Stimulated activated CD8-positive, alpha-beta memory T cell treated with anti-CD3 and anti-CD28 coated beads, Interleukin-15, amount 100 ng/mL, for 48 hours (primary cell): ENCODE measurements at places on chromosomes 2 and 18.

DNA sequence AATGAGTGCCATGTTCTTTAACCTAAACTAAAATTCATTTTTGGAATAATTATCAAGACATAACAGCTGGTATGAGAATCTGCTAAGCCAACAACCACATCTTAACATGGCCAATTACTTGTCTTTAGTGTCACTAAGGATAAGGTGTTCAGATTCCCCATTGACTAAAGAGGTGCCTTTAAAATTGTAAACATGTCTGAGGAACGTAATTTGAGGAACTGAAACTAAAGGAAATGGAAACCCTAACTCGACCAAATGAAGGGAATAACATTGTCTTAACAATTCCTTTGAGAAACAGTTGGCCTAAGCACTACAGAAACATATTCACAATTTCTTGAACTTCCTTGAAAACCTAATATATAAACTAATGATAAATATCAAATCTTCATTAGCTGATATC is 355.4 kb upstream of the GULP1 start:
- DNase-seq, result no peak

DNA sequence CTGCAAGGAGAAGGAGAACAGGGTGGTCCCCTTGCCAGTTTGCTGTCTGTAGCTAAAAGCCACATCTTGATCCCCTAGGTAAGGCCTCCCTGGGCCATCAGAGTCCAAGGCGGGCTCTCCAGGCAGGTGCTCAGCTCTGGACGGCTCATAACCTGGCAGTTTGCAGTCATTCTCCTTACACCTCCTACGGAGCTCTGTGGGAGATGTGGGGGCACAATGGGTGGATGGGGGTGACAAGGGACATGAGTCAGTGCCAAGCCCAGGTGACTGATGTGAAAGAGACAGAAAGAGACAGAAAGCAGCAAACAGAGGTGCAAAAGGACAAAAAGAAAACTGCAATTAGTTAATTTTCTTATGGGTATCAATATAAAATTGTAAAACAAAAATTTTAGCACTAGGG is 120.6 kb upstream of the ZBTB14 start:
- DNase-seq, result no peak

DNA sequence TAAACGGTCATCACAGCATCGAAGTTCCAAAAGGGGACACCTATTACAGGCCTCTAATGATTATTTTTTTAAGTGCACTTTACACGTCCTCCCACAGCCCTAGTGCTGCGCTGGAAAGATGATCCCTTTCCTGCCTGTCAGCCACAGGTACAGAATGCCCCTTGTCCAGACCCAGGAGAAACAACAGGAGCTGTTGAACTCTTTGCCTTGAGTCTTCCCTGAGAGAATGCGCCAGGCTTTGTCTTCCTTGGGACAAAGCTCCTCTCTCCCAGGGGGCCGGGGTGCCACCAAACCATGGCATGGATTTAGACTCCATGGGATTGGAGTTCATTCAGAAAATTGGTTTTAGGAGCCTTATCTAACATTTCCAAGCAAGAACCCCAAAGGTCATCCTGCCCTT is 319.0 kb upstream of the SOX11 start:
- DNase-seq, result no peak

DNA sequence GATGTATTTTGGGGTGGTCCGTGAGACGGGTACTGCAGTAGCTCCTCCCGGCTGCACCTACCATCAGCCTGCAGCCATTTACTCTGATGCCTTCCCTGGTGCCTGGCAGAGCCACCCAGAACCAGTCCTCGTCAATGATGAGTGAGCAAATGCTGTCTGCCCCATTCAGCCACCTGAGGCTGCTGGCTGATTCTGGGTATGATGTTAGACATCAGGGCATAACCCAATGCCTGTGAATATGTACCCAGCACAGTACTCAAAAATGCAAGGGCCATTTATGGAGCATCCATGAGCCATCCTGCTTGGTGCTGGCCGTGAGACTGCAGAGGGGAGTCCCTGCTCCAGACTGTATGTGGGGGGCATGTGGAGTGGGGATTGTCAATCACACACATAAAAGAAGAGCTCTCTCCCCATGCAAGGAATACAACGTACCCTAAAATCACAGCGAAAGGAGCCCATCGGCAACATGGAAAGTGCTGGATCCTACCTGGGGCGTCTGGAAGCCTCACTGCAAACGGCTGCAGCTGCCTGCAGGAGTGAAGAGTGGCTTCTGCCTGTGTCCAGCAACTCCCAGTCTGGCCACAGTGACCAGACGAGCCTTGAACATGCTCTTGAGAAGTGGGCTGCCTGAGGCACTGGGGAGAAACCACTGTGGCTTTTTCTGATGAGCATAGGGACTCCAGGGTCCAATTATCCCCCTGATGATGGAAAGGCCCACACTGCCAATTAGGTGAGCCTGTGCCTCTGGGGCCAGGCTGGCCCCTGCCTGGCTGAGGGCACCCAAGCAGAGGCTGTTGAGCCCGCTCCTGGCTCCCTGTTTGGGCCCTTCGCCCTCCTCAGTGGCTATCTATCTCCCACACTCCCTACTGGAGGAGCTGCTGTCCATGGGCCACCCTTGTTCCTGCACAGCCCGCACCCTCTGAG is 2.4 kb upstream of the OR6B2 start:
- no peak for DNase-seq

DNA sequence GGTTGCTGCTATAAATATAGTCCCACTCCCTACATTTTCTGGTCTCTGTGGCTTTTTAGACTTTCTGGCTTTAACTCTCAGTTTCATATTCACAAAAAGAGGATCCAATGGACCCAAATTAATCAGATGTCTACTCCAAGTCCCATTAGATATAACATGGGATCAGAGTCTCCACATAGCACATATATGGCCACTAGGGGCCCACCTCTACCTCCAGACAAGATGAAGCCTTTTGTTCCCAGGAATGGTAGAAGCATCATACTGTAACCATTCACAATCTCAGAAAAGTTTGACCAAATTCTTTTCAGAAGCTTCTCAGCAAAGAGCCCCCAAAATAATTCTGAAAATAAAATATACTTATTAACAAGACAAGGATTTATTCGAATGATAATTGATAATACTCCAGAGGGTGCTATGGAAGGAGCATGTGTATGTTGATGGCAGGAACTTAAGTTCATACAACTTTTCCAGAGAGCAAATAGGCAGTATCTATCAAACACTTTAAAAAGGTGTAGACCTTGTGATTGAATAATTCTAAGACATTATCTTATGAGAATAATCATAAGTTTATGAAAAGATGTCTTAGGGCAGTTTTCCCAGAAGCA is 382.3 kb upstream of the CRIM1 start:
- DNase-seq, result no peak

DNA sequence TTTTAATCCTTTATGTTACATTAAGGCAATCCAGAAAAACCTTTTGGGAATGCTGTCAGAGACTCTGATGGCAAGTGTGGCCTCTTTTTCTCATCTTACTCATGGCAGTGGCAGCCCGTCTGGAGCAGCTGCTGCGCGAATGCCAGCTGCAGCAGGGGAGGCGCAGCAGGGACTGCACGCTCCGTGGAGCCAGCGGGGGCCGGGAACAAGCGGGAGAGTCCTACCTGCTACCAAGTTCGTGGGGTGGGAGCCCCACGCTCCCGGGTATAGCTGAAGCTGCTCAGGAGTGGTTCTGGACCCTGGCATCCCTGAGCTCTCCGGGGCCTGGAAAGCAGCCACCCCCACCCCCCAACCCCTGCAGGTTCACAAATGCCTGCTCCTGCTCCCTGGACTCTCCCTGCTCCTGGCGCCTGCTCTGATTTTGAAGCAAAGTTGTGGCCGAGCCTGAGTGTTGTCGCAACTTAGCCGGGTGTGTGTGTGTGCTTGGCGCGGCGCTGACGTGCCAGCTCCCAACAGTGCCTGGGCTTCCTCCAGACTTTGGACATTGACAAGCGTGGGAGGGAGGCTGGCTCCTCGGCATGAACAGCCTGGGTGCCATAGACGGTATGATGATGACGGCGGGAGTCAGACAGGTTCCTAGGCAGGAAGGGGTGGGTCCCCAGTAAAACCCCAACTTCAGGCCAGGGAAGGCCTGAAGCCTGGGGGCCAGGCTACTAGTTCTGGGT is 21.7 kb downstream of the TMX3 start:
- DNase-seq, result no peak

GRCh38 chr18:75016025-75016717 is 192.8 kb downstream of the PTGR3 start:
- no peak for DNase-seq

DNA sequence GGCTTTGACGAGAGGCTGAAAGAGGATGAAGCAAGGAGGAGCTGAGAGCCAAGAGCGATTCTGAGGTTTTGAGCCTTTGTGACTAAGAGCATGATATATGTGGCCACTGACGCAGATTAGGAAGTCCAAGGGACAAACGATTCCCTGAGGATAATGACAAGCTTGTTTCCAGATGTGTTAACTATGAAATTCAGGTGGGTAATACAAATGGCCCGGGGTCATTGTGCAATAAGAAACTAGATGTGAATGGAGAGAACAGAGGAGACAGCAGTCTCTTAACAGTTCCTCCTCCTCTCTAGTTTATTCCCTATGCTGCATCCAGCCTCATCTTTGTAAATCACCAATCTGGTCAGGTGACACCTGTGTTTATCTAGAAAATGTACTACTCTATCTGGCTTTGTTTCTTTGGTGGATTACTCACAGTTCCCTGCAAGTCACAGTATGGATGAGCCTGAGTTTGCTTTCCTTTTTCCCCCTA is 84.2 kb downstream of the SOCS6 start:
- no peak for DNase-seq

DNA sequence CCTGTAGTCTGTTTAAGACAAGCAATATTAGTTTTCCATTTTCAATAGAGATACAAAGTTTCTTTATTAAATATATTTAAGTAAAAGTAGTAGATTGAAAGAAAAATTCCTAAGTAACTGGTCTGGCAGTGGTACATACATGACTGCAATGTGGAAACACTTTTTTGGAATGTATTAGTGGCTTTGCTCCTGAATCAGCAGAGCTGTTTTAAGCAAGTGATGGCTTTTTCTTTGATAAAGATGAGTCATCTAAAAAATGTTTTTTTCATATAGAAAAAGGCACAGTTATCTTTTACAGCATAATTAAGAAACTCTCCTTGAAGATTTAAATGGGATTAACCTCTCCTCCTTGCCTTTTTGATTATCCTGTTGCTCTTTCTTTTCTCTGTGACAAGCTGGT is 34.9 kb downstream of the KDM3A start:
- DNase-seq, result no peak

DNA sequence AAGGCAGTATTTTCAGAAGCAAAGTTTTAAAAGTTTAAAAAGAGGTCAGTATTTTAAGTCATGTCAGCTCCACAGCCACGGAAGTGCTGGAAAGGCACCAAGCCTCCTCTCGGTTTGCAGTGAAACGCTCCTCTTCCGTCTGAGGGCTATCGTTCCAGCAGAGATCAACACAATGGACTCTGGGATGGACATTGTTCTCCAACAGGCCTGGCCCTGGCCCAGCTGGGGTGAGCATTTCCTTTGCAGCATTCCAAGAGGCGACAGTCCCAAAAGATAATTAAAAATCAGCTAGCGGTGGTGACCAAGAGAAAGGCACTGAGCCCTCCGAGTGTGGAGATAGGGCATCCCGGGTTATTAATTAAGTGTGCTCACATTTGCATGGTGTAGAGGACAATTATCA is 95.9 kb upstream of the LCLAT1 start:
- no peak for DNase-seq

GRCh38 chr18:48777744-48778116 is 173.0 kb downstream of the SMAD7 start:
- DNase-seq, result no peak

DNA sequence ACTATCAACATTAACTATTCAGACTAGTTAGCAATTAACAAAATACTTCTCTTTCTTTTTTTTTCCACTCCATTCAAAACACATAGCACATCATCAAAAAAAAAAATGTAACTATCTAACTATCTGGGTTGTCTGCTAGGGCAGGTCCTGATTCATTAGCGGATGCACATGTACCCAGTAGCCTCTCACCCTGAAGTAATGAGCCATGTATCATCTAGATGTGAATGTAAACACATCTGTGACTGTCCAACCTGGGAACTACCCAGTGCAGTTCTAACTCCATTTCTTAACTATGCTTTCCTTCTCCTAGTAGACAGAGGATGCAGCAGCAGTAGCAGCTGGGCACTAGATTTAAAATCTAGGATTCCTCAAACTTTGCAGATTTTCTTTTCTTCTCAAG is 183.1 kb upstream of the PIK3C3 start:
- no peak for DNase-seq
